Peyer's patch (tissue), 4 donors: ENCODE measurements at places on chromosomes 2 and 18. TPM values are rescaled to one million over a fixed set of nuclear protein-coding genes. Genes with fewer than 3 reads are reported as not detected.
A peak's percentile ranks its signal among the peaks of the same experiment; 100 is the strongest.

DNA sequence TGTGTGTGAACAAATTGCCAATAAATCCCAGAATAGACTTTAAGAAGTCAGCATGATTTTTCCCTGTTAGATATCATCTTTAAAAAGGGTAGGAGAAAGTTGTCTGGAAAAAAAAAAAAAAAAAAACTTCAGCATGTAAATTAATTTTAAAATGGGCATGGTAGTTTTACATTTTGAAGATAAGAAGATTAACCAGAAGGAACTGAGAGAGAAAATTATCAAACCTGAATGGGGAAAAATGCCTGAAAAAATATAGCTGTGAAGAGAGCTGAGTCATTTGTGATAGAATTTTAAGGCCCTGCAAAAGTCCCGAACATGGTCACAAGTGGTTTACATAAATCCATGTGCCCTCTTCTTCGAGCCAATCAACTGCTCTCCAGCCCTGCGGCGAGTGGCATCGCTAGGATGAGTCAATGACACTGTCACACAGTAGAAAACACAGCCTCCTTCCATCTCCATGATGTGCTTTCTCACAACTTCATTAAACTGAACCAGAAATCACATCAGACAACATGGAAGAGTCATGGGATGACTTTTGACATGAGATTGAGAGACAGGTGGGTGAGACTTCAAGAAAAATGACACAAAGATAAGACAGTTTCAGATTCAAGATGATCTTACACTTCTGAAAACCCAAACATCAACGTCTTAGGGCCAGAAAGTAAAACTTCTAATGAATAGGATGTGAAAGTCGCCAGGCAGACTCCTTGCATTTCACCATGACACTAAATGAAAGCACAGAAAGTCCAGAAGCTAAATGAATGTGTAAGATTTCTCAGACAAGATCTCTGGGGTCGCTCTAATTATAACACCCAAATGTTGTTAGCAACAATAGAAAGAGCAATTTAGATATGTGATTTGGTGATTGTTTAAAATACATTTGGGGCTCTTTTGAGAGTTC, 273.0 kb upstream of the ID2 start:
- no peak for DNase-seq
- no peak overlapping the region for H3K27ac ChIP-seq
- H3K4me3 ChIP-seq, result no peak overlapping the region
- H3K36me3 ChIP-seq, result no peaks in the 10 kb centered on the region
- no peaks in the 10 kb centered on the region for H3K27me3 ChIP-seq
- peaks cover 19% of the 10 kb centered on the region for H3K4me1 ChIP-seq

DNA sequence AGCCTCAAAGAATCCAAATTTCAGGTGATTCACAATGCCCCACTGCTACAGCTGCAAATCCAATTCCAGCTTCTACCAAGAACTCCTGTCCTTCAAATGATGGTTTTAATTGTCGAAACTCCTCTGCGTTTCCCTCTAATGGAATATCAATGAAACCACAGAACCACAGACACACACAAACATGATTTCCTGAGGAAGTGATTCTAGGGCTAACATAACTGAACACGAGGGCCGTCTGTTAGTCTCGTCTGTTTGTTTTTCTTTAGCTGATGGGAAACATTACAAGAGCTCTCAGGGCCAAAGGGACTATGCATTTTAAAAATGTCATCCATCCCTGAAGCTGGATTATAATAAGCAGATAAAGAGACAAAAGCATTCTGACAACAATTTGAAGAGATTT, 59.4 kb downstream of the RNF152 start:
- DNase-seq, result no peak
- H3K36me3 ChIP-seq, result no peaks in the 10 kb centered on the region
- H3K4me1 ChIP-seq, result no peaks in the 10 kb centered on the region

- no peak overlapping the region for H3K27ac ChIP-seq
- H3K4me3 ChIP-seq, result no peak overlapping the region
- H3K27me3 ChIP-seq, result no peaks in the 10 kb centered on the region
- no peaks in the 10 kb centered on the region for H3K4me1 ChIP-seq
Measured at GRCh38 chr2:59296279-59296678, 1055.2 kb upstream of the FANCL start.

The ANKRD30B gene
- 0.94 TPM for total RNA-seq

DNA sequence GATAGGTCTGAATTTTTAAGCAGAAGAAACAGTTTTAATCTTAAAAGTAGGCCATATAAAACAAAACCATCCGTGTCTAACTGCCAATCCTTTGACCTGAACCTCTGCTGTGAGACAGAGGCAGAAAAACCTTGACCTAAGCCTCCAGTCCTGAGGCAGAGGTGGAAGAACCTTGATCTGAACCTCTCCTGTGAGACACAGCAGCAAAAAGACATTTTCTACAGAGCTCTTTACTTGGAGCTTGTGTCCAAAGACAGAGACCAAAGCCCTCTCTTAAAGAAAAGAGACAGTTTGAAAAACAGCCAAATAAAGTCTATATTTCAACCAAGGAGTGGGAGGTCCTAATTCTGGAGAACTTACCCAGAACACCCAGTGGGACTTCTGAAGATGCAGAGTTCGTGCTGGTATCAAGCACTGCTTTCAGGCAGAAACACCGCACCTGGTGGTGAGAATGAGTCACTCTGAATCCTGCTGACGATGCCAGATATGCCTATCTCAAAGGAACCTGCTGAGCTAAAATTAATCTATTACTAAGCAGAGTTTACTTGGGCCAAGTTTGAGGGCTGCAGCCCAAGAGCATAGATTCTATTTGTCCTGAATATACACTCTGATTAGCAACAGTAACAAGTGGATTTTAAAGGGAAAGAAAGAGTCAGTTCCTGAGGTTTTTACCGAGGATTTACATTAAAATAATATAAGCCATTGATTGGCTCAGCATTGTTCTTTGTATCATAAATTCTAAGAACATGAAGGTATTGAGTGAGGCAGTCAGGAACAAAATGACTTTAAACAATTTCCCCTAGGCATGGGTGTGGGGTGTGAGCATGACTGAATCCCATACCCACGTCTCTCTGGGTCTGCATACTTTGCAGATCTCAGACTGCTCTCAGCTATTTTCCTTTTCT, 806.4 kb downstream of the TRIB2 start:
- H3K36me3 ChIP-seq, result no peaks in the 10 kb centered on the region
- H3K27ac ChIP-seq, result no peak overlapping the region
- H3K4me1 ChIP-seq, result no peaks in the 10 kb centered on the region

DNA sequence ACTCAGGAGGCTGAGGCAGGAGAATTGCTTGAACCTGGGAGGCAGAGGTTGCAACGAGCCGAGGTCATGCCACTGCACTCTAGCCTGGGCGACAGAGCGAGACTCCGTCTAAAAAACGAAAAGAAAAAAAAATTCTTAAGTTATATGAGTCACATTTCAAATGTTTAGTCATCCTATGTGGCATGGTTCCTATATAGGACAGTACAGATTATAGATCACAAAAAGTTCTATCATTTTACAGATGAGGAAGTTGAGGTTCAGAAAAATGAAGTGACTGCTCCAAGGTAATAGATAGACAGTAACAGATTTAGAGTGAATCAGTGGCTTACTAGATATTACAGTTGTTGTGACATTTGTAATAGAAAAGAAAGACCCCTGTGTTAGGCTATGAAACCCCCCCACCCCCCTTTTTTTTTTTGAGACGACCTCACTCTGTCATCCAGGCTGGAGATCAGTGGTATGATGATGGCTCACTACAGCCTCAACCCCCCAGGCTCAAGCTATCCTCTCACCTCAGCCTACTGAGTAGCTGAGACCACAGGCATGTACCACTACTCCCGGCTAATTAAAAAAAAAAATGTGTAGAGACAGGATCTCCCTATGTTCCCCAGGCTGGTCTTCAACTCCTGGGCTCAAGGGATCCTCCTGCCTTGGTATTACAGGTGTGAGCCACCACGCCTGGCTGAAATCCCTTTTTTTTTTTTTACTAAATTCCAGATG, 22.7 kb downstream of the PTPN4 start:
- H3K27ac ChIP-seq, result no peak overlapping the region
- H3K27me3 ChIP-seq, result no peaks in the 10 kb centered on the region
- no peak for DNase-seq
- no peaks in the 10 kb centered on the region for H3K4me1 ChIP-seq
- H3K36me3 ChIP-seq, result no peaks in the 10 kb centered on the region

- H3K4me1 ChIP-seq, result peaks cover 4% of the 10 kb centered on the region
- H3K4me3 ChIP-seq, result peak overlapping the region; percentile 93
- H3K36me3 ChIP-seq, result no peaks in the 10 kb centered on the region
- no peaks in the 10 kb centered on the region for H3K27me3 ChIP-seq
Measured at GRCh38 chr2:10304458-10305253, 2.0 kb downstream of the HPCAL1 start.

- no peak for DNase-seq
- H3K27me3 ChIP-seq, result no peaks in the 10 kb centered on the region
- no peaks in the 10 kb centered on the region for H3K36me3 ChIP-seq
- no peak overlapping the region for H3K27ac ChIP-seq
- no peak overlapping the region for H3K4me3 ChIP-seq
Measured at GRCh38 chr18:13556502-13556901, 169.9 kb downstream of the FAM210A start.

The CFAP210 gene
- total RNA-seq, result not detected

DNA sequence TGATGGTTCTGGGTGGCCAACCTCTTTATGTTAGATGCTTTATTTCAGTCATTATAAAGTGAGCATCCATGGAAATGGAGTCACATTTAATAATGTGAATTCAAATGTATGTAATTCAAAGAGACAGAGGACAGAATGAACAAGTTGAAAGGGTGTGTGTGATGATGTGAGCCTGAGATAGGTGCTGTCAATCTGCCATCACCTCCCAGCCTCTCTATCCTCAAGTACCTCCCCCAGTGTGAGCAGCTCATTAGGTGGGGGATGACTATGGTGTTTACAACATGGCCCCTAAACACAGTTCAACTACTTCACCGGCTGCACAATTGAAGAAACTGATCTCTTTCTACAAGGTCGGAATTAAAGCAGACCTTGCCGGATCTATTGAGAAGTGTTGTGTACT, 74.7 kb upstream of the IGFBP5 start:
- no peak overlapping the region for H3K27ac ChIP-seq
- H3K4me3 ChIP-seq, result no peak overlapping the region
- no peaks in the 10 kb centered on the region for H3K27me3 ChIP-seq
- H3K4me1 ChIP-seq, result peaks cover 6% of the 10 kb centered on the region
- no peaks in the 10 kb centered on the region for H3K36me3 ChIP-seq
- DNase-seq, result no peak

- no peaks in the 10 kb centered on the region for H3K27me3 ChIP-seq
- H3K4me1 ChIP-seq, result no peaks in the 10 kb centered on the region
Measured at GRCh38 chr2:73614105-73614504, 28.1 kb downstream of the NAT8 start.

- no peak overlapping the region for H3K4me3 ChIP-seq
- DNase-seq, result no peak
- no peak overlapping the region for H3K27ac ChIP-seq
- H3K27me3 ChIP-seq, result no peaks in the 10 kb centered on the region
- H3K4me1 ChIP-seq, result no peaks in the 10 kb centered on the region
- H3K36me3 ChIP-seq, result no peaks in the 10 kb centered on the region
Measured at GRCh38 chr2:100888601-100889000, 68.7 kb downstream of the NPAS2 start.

The CRYBA2 gene
- total RNA-seq, result not detected

- DNase-seq, result no peak
- no peaks in the 10 kb centered on the region for H3K4me1 ChIP-seq
- no peak overlapping the region for H3K4me3 ChIP-seq
- H3K27me3 ChIP-seq, result no peaks in the 10 kb centered on the region
- no peak overlapping the region for H3K27ac ChIP-seq
Measured at GRCh38 chr2:120174963-120175581, 48.1 kb downstream of the TMEM185B start.

The ZNF521 gene
- total RNA-seq, result 9.3 TPM

The TSGA10 gene
- total RNA-seq, result 13.5 TPM

GRCh38 chr2:113104054-113104611, 23.3 kb upstream of the IL1RN start:
- no peak for DNase-seq
- H3K36me3 ChIP-seq, result no peaks in the 10 kb centered on the region
- H3K4me1 ChIP-seq, result no peaks in the 10 kb centered on the region
- H3K4me3 ChIP-seq, result no peak overlapping the region

The INPP4A gene
- total RNA-seq, result 78.4 TPM
